Cardiac fibroblast (primary cell): ENCODE measurements at places on chromosomes 16 and 17.
A peak's percentile ranks its signal among the peaks of the same experiment; 100 is the strongest.

DNA sequence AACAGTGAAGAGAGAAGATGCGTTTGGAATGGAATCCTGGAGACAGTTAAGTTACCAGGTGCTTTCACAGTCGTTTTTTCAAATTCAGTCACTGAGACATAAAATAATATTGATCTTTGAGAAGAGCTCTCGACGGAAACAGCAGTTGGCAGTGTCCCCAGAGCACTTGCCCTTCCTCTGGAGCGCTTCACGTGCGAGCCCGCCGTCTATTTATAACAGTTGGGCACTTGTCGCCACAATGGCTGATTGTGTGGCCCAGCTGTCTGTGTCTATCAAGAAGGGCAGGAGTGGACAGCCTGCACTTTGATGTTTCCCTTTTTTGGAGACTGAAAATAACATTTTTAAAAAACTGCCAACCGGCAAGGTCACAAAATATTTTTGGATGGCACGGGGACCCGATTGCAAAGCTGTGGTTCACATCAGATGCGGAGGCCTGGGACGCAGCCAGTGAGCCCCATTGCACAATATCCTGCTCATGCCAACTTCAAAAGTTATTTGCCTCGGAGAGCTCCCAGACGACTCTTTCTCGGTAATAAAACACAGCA, 62.9 kb downstream of the ADCY9 start:
- DNase-seq = peak; percentile 51

DNA sequence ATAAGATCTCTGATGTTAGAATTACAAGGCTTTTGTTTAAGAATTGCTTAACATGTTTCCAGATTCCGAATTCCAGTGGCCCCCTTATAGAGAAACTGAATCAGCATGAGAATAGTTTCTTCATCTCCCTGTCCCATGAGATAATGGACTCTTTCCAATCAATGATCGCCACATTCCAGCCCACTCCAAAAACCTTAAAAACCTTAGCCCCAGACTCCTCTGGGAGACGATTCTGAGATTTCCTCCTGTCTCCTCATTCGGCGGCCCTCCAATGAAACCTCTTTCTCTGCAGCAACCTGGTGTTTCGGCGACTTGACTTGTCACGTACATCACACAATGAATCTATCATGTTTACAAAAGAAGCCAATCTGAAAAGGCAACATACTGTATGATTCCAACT, 197.1 kb upstream of the PSMD7 start:
- no peak for DNase-seq

DNA sequence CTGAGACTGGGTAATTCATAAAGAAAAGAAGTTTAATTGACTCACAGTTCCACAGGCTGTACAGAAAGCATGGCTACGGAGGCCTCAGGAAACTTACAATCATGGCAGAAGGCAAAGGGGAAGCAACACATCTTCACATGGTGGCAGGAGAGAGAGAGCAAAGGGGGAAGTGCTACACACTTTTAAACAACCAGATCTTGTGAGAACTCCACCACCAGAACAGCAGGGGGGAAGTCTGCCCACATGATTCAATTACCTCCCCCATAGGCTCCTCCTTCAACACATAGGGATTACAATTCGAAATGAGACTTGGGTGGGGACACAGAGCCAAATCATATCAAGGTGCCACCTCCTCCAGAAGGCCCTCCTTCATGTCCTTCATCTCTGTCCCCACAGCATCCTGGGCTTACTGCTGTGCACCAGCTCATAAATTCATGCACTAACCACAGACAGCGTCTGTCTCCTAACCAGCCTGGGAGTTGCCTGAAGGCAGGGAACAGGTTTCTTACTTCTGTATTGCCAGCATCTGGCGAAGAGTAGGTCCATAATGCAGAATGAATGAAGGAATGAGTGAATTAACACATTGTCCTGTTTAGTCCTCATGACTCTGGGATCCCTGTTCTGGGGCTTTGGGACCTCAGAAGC, 74.4 kb downstream of the WSB1 start:
- DNase-seq = no peak

GRCh38 chr16:17564856-17565255, 94.1 kb upstream of the XYLT1 start:
- DNase-seq = no peak

- no peak for DNase-seq
Observed at GRCh38 chr16:58574895-58575294, 54.7 kb downstream of the CNOT1 start.

DNA sequence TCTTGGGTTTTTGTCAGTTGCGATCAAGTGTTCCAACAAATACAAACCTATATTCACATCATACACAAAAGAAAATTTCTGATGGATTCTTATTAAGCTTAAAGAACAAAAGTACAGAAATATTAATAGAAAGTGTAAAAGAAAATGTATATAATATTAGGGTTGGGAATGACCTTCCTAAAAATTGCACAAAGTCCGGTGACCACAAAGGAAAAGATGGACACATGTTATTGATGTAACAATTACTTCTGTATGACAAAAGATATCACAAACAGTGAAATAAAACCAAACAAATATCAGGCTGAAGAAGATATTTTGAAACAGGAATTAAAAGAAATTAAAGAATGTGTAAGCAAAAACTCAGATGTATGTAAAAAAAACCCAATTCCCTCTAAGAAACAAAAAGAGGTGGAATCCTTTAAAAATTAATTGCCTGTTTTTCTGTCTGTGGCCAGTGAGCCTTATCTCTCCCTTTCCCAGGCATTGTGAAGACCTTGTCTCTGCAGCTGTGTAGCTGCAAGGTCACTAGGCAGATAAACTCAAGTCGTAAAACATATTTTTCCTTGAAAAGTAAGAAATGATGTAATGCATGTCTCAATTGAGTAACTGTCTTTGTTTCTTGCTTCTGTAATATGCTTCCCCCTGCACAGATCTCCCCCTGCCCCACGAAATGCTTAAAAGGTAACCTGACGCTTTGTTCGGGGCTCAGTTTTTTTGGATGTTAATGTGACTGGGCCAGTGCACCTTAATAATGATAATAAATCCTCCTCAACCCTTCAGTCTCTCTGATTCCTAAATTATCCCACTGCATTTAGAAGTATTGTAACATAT, 2.8 kb downstream of the ST6GALNAC1 start:
- DNase-seq = no peak

DNA sequence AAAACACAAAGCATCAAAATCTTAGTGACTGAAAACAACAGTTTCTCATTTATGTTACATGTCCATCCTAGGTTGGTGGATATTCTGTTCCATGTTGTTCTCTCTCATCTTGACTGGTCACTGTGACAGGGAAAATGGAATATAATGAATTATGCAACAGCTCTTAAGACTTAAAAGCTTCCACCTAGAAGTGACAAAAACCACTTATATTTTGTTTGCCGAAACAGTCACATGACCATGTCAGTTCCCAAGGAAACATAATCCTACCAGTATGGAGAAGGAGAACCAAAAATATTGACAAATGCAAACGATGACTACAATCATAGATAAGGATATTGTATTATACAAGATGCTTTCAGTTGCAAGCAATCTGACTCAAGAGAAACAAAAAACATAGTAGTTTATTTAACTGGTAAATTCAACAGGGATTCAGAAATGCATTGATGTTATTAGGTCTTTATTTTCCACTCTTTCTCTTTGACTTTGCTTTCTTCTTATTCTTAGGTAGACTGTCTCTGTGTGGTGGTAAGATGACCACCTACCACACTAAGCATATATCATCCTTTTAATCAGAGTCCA, 103.8 kb downstream of the SSH2 start:
- no peak for DNase-seq

- DNase-seq = no peak
Observed at GRCh38 chr17:79324194-79324593, 249.6 kb downstream of the ENGASE start.

- no peak for DNase-seq
Observed at GRCh38 chr16:78271981-78272380, 172.5 kb downstream of the WWOX start.

GRCh38 chr17:29190592-29191207, 10.5 kb upstream of the MYO18A start:
- DNase-seq = no peak

DNA sequence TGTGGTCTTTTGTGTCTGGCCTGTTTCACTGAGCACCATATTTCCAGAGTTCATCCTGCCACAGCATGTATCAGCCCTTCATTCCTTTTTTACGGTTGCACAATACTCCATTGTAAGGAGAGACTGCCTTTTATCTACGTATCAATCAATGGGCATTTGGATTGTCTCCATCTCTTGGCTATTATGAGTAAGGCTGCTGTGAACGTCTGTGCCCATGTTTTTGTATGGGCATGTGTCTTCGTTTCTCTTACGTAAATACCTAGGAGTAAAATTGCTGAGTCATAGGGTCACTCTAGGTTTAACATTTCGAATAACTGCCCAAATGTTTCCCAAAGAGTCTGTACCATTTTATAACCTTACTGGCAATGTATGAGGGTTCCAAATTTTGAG, 202.8 kb upstream of the FOXF1 start:
- peak; percentile 80 for DNase-seq

DNA sequence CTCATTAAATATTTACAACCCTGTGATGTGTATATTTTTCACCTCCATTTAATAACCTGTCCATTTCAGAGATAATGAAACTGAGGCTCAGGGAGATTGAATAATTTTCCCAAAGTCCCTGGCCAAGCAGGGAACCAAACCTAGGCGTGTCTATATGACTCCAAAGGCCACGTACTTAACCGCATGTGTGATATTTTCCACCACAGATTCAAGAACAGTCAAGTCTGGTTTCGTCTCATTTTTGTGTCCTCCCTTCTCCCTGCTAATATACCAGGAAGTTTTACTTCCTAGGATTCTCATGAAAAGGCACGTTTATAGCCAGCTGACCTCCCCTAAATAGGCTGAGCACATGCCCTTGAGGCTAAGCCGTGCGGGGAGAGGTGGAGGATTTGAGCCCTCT, 15.3 kb downstream of the WFIKKN2 start:
- DNase-seq = no peak

DNA sequence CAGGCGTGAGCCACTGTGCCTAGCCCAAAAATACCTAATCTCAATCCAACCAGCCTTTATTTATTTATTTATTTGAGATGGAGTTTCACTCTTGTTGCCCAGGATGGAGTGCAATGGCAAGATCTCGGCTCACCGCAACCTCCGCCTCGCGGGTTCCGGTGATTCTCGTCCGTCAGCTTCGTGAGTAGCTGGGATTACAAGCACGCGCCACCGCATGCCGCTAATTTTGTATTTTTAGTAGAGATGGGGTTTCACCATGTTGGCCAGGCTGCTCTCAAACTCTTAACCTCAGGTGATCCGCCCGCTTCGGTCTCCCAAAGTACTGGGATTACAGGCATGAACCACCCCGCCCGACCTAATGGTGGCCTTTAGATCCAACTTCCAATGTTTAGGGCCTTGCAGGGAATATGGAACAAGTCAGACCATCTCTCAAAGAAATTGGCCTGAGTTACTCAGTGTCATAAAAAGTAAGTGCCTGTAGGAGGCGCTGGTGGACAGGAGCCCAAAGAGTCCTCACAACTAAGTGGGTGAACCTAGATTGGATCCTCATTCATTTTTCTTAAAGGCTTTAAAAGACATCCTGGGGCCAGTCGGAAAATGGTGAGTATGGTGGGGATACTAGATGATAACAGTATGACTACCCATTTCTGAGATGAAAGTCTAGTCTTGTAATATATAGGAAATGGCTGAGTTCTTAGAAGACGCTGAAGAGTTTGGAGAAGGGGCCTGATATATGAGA, 4.6 kb downstream of the ZSCAN10 start:
- DNase-seq = peak; percentile 62

DNA sequence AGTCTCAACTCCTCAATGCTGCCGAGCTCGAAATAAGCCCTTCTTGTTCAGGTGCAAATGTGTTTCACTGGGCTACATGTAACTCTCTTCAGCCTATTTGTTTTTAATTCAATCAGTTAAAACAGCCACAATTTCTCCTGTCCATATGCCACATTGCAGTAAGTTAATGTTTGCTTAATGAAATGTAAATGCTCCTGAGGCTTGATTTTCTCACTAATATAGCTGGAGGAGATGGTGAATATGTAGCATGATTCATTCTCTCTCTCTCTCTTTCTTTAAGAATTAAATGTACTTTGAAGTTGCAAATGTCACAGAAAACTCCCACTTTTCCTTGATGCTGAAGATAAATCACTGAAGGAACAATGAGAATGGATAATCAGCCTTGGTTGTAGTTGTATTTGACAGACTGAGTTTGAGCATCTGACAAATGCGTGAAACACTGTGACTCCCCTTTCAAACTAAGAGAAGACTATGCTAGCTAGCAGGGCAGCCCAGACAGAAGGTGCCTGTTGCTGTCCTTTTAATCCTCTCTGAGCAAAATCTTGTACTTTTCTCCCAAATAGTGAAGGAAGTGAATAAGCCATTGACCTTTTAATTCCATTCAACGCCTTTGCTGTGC, 161.8 kb downstream of the ANKFN1 start:
- no peak for DNase-seq

DNA sequence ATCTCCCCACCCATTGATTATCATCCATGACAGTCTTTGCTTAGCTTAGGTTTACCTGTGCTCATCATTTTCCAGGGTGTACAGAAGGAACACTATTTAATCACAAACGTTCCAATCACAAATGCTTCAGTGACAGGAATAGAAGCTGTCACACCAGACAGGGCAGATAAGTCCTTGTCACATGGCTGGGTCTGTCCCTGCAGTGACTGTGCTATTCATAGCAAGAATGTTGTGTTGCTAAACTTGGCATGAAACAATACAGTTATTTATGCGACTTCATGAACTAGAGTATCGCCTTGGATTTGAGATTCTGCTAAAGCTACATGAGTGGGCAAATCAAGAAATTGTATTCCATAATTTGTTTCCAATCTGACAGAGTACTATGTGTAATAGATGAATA, 108.4 kb downstream of the CDH13 start:
- peak; percentile 24 for DNase-seq

DNA sequence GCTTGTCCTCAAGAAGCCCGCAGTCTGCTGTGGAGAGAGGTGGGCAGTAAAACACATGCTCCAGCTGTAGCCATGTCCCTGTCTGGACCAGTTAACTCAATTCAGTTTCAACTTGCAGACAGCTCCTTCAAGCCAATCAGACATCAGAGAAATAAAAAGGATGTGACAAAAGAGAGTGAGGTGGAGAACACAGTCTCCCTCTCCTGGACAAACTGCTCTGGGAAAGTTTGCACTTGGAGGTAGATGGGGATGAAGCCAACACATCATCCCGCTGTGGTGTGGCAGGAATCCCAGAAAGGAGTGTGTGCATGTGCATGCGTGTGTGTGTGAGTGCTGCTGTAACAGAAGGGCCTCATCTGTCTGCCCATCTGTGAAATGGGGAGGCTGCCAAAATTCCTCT, 358.6 kb upstream of the ASIC2 start:
- no peak for DNase-seq

DNA sequence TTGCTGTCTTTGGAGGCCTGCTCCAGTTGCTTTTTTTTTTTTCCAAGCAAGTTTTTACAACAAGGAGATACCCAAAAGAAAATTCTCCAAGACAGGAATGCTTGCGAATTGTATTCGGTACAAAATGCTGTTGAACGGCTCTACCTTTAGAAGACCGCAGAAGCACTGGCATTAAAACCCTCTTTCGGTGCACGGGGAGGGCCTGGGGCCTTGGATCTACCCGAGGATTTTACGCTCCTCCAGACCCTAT, 1.3 kb upstream of the HELZ start:
- no peak for DNase-seq

- DNase-seq = no peak
Observed at GRCh38 chr17:31466096-31466760, 74.8 kb downstream of the RAB11FIP4 start.
